ENCODE measurements at places on chromosomes 3 and 15.

DNA sequence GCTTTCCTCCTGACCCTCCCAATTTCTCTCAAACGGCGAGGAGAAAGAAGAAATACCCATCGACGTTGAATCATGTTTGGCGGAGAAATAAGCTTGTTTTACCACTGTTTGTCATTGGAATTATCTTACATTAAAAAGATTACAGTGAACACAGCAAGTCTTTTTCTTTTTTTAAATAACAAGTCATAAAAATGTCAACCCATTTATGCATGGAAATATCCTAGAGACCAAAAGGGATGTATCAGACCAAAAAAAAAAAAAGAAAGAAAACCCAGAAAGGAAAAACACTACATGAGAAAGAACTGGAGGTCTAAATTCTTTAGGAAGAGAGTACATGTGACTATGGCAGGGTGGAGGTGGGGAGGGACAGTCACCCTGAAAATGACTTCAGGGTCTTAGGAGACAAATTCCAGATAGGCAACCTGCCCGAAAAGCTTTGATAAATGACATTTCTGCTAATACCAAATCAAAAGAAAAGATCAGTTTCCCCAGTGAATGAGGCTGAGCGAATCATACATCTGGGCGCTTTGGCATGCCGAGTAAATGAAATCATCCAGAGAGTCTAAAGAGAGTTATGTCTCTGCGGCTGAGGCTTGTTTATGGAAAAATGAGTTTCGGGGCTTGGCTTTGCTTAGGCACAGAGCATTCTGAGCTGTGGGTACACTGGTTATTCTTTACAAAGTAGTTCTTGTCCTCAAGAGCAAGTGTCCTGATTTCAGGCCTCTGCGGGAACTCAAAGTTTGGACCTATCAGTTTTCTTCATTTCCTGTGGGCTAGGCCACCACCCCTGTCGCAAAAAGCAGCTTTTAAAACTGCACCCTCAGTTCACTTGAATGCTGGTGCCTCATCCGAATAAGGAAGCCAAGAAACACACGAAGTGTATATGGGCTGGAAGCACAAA lies 110.1 kb upstream of the TGFBR2 start:
- DNase-seq = no peak

GRCh38 chr3:148092624-148093347 lies 604.9 kb upstream of the AGTR1 start:
- DNase-seq = no peak

DNA sequence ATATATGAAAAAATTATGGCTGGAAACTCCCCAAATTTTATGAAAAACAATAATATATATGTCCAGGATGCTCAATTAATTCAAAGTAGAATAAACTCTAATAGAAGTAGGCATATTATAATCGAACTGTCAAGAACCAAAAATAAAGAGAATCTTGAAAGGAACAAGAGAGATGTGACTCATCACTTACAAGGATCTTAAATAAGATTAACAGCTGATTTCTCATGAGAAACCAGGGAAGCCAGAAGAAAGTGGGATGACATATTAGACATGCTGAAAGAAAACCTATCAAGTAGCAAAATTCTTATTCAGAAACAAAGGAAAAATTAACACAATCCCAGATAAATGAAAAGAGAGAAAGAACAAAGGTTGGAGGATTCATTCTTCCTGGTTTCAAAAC lies 66.8 kb downstream of the FAIM start:
- DNase-seq = no peak

- DNase-seq = no peak
Observed at GRCh38 chr3:153032891-153033290, 129.1 kb upstream of the RAP2B start.
